ENCODE measurements at places on chromosomes 12 and 14.

DNA sequence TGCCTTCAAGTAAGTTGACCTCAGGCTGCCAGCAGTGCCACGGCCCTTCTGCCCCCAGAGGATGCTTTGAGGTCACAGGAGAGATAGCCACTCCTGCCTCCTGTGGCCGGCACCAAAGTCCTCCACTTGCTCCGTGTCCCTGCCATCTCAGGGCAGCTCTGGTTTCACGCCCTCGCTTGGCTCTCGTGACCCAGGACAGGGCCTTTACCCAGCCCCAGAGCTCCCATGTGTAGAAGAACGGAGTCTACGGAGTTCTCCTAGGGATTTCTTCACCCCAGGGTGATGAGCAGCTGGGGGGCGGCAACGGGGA lies 178.1 kb downstream of the ADGRD1 start:
- no peak for DNase-seq

GRCh38 chr12:52331833-52332232 lies 10.6 kb upstream of the KRT83 start:
- DNase-seq = no peak

GRCh38 chr12:78746001-78746400 lies 118.6 kb upstream of the SYT1 start:
- DNase-seq = no peak

- DNase-seq = no peak
These were observed 337.5 kb downstream of the GLT1D1 start for GRCh38 chr12:129190827-129191226.

DNA sequence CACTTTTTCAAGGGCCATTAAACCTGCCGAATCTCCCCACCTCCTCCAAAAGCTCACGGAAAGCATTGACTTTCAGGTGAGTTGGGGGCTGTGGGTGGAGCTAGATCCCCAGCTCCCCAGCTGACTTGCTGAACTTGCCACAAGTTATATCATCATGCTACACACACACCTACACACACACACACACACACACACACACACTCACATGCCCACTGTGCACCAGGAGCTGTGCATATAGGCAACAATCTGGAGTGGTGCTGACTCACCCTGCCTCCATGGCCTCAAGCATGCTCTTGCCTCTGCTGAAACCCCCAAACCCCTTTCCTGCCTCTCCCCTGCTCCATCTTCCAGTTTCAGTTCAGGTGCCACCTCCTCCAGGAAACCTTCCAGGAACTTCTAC lies 26.1 kb downstream of the SERPINA3 start:
- DNase-seq = no peak

DNA sequence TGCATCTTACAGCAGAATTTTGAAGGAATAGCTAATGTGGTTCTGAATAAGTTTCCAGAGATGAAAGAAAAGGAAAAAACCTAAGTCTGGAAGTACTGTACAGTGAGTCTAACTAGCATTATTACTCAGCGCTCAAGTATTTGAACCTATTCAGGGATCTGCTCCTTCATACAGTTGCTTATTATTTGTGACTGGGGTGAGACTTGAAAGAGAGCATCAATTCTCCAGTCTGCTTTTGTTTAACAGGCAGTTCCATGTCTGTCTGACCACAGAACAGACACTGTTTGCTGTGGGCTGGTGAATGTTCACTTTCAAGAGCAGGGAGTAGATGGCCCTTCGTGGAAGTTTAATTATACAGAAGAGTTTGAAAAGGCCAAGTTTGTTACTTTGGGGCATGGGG lies 9.3 kb downstream of the ETV6 start:
- peak; percentile 41 for DNase-seq

DNA sequence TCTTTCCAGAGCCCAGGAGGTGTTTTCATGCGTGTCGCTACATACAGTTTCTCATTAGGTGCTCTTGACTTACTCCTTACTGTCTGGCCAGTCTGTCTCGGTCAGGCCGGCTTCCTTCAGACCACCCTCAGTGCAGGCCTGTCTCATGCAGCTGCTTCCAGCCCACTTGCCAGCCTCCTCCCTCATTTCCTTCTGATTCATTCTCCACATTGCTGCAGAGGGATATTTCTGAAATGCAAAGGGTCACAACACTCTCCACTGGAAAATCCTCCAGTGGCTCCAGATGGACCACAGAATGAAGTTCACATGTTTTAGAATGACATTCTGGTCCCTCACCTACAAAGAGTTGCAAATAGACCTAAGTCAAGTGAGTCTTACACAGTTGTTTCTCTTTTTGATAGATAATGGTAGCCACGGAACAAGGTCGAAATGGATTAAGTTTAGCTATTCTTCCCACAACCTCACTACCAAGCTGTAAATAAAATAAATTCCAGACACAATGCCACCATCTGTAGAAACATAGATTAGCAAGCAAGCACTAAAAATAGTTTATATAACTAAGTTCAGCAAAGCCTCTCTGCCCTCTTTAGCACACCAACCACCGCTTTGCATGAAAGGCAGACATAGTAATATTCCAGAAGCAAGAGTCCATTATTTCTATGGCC lies 146.9 kb downstream of the ESR2 start:
- DNase-seq = no peak

GRCh38 chr14:55073856-55074255 lies 22.4 kb downstream of the MAPK1IP1L start:
- no peak for DNase-seq

- DNase-seq = no peak
These were observed 42.7 kb downstream of the SLC6A12 start for GRCh38 chr12:171276-171675.

DNA sequence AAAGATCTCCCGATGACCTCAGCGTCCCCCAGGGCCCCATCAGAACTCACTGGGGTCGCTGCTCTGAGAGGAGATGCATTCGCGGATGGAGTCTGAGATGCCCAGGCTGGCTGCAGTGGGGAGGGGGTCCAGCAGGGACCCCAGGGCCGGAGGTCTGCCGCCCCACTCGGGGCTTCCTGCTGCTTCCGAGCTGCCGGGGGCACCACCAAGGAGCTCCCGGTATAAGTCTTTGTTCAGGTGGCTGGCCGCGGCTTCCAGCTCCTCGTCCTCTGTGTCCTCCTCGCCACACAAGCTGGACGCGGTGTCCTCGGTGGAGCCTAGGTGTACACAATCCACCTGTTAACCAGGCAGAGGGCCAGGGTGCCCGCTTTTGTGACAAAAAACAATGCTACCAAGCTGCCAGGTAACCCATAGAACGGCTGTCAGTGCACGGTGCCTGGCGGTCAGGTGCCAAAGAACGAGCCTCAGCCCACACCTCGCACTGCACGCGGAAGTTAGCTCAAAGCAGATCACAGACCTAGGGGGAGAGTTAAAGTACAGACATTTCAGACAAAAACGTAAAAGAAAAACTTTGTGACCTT lies 26.6 kb upstream of the BTBD6 start:
- no peak for DNase-seq

GRCh38 chr14:20971705-20972021 lies 16.4 kb downstream of the RNASE2 start:
- DNase-seq = no peak

DNA sequence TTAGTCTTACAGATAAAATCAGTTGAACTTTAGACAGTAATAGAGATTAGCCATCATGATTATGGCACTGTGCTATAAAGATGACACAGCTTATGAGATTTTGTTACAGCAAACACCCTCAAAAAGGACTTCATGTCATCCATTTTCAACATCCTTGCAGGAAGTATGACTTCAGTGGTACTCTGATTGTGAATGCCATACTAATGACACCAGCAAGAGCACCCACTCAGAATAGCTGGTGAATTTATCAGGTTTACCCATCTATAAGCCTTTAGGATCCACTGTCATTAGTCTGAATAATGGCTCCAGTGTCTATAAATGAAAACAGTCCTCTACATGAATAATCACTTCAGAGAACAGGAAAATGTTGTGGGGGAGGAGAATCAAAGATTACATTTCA lies 615.2 kb downstream of the RPS29 start:
- DNase-seq = no peak
